Hematopoietic multipotent progenitor cell (in vitro differentiated cells): ENCODE measurements at places on chromosomes 2 and 18. TPM values are rescaled to one million over a fixed set of nuclear protein-coding genes. Genes with fewer than 3 reads are reported as not detected.

Gene BARD1
- 16.2 TPM for total RNA-seq

Gene MEP1B
- total RNA-seq, result not detected

Gene CD8A
- 0.27 TPM for total RNA-seq

Gene LYG2
- total RNA-seq, result not detected

Gene DAPL1
- not detected for total RNA-seq

Gene CDCA7
- total RNA-seq, result 19.9 TPM

Gene OTOF
- 0.27 TPM for total RNA-seq

Gene GATA6
- total RNA-seq, result not detected

Gene C2orf15
- total RNA-seq, result 1.6 TPM

Gene NEB
- total RNA-seq, result under 0.01 TPM

Gene C2orf78
- not detected for total RNA-seq

Gene COL6A3
- 0.54 TPM for total RNA-seq

Gene RAD51AP2
- total RNA-seq, result not detected

Gene NR4A2
- 6.7 TPM for total RNA-seq

Gene PDCD1
- 0.27 TPM for total RNA-seq

Gene GKN2
- total RNA-seq, result not detected

Gene CFC1
- total RNA-seq, result not detected

Gene ACKR3
- total RNA-seq, result 31.0 TPM

Gene LINC00305
- total RNA-seq, result not detected

Gene SMAD7
- 8.3 TPM for total RNA-seq

Gene CYTIP
- total RNA-seq, result 45.5 TPM

Gene SERPINB8
- 3.8 TPM for total RNA-seq

Gene CETN1
- total RNA-seq, result not detected

Gene RPRM
- under 0.01 TPM for total RNA-seq

Gene RAB6C
- under 0.01 TPM for total RNA-seq

Gene GKN1
- not detected for total RNA-seq

Gene TPO
- total RNA-seq, result under 0.01 TPM

Gene CNGA3
- not detected for total RNA-seq

Gene TCF23
- not detected for total RNA-seq
